Esophagus muscularis mucosa (tissue), 4 donors: ENCODE measurements at places on chromosomes 12 and 14. TPM values are rescaled to one million over a fixed set of nuclear protein-coding genes. Genes with fewer than 3 reads are reported as not detected.

DNA sequence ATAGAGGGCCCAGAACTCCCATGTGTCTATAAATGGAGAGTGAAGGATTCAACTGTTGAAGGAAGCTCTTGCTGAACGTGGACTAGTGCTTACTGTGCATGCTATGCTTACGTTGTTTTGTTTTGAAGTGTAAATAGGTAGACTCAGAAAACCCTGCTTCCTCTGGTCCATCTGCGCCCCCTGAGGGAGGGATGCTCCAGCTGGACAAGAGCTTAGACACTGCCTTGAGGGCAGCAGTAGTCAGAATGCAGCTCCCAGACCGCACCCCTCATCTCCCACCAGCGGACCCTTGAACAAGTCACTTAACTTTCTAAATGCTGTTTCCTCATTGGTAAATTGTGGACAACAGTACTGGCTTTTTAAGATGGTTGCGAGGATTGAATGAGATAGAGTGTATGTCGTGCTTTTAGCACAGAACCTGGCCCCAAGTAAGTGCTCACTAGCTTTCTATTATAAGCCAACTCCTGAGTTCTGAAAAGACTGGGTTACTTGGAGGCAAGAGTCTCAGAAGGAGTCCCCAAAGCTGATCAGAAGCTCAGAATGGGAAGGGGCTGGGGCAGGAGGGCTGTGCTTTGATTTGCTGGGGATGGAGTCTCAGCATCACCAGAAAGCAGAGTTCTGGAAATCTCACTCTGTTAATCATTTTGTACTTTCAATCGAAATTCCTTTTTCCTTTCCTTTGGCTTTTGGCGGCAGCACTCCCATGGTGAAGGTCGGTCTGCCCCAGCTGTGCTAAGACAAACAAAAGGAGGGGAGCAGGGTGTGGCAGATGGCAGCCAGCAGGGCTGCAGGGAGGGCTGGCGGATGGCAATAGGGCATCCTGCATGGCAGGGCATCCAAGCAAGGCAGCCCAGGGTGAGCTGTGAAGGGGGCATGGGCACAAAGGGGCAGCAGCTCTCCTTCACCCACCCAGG lies 15.6 kb downstream of the AGAP2 start:
- DNase-seq, result peak; percentile 77

The L2HGDH gene
- 6.2 TPM for total RNA-seq

The WSCD2 gene
- total RNA-seq, result 34.3 TPM

GRCh38 chr12:2229661-2230539 lies 177.1 kb downstream of the CACNA1C start:
- no peak for DNase-seq

The RPS6KA5 gene
- total RNA-seq, result 40.6 TPM

DNA sequence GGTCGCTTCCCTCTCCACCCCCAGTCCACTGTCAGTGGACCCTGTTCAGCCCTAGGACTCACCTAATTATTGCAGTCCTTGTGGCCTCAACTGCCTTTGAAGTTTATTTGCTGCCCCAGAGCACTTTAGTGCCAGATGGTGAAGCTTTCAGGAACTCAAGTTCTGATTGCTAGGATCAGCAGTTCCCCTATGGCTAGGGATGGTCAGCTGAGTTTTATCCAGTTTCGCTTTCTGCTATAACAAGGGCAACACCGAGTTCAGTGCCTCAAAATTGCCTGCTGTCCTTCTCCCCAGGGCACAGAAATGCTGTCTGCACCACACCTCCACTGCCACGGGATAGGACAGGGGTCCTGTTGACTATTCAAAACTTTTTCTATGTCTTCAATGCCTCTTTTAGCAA lies 295.0 kb downstream of the GPHN start:
- no peak for DNase-seq
